ENCODE measurements at places on chromosomes 11 and 22.
A peak's percentile ranks its signal among the peaks of the same experiment; 100 is the strongest.

GRCh38 chr11:110219006-110219785 is 77.2 kb downstream of the RDX start:
- no peak for DNase-seq

DNA sequence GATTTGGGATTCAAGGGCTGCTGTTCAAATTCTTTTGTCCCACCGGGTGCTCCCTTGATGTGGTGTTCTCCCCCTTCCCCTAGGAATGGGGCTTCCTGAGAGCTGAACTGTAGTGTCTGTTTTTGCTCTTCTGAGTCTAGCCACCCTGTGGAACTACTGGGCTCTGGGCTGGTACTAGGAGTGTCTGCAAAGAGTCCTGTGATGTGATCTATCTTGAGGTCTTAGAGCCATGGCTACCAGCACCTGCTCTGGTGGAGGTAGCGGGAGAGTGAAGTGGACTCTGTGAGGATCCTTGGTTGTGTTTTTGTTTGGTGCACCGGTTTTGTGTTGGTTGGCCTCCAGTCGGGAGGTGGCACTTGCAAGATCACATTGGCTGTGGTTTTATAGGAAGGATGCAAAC is 46.2 kb downstream of the OR2AT4 start:
- no peak for DNase-seq

DNA sequence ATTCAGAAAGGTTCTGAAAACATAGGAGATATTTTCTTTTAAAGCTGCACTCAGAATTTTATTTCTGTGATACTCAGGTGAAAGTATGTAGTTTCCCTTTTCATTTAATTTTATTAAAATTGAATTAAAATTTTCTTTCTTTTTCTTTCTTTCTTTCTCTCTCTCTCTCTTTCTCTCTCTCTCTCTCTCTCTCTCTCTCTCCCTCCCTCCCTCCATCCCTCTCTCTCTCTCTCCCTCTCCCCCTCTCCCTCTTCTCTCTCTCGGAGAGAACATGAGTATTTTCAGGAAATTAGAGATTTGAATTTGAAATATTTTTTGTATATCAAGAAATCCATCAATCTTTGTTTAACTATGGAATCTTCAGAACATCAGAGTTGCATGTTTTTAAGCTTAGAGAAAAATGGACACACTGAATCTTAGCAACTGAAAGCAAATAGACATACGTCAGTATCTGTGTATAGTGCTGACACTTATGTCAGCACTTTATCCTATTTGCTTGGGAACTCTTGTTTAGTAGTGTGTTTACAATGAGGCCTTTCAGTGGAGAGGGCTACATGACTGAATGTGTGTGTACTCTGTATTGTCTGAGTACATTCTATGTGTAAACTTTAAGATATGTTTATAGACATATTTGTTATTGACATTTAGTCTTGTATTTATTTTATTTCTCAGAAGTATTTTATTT is 44.5 kb downstream of the PDE3B start:
- no peak for DNase-seq

DNA sequence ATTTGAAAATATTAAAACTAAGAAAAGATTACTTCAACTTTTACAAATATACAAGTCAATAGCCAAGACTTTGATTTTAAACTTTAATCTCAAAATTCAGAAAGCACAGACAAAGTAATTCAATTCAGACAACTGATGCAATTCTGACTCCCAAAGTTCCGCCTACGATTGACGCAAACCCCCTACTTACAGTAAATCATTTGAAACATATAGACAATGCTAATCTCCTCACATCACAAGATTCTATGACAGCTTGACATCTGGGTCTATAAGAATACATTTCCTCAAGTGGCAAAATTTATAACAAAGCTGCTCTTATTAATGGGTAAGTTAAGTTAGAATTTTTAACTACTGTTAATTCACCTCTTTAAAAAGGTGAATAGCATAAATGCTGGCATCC is 75.2 kb downstream of the GUCY1A2 start:
- no peak for DNase-seq

GRCh38 chr11:61627850-61628661 is 47.2 kb upstream of the SYT7 start:
- DNase-seq: peak; percentile 43

DNA sequence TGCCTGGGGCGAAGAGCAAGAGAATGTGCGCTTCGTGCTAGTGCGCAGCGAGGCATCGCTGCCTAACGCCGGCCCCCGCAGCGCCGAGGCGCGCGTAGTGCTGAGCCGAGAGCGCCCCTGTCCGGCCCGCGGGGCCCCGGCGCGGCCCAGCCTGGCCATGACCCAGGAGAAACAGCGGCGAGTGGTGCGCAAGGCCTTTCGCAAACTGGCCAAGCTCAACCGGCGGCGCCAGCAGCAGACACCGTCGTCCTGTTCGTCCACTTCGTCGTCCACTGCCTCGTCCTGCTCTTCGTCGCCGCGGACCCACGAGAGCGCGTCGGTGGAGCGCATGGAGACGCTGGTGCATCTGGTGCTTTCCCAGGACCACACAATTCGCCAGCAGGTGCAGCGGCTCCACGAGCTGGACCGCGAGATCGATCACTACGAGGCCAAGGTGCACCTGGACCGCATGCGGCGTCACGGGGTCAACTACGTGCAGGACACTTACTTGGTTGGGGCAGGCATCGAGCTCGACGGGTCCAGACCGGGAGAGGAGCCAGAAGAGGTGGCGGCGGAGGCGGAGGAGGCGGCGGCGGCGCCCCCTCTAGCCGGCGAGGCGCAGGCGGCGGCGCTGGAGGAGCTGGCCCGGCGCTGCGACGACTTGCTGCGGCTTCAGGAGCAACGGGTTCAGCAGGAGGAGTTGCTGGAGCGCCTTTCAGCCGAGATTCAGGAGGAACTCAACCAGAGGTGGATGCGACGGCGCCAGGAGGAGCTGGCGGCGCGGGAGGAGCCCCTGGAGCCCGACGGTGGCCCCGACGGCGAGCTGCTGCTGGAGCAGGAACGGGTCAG is 1.0 kb downstream of the RASSF10 start:
- DNase-seq: peak; percentile 23

GRCh38 chr22:21857481-21857914 is 9.9 kb downstream of the MAPK1 start:
- DNase-seq: peak; percentile 54

GRCh38 chr11:132587716-132588115 is 944.6 kb downstream of the OPCML start:
- DNase-seq: no peak

- DNase-seq: no peak
Observed at GRCh38 chr11:45568049-45568448, 97.4 kb downstream of the CHST1 start.

GRCh38 chr11:2533587-2534133 is 88.9 kb downstream of the KCNQ1 start:
- no peak for DNase-seq

Data from NCI-H526 treated with DMSO at 0.1 percent for 48 hours (cell line).